ENCODE measurements at places on chromosomes 4 and X.

GRCh38 chrX:101136235-101136634 lies 38.2 kb downstream of the CENPI start:
- DNase-seq, result no peak

DNA sequence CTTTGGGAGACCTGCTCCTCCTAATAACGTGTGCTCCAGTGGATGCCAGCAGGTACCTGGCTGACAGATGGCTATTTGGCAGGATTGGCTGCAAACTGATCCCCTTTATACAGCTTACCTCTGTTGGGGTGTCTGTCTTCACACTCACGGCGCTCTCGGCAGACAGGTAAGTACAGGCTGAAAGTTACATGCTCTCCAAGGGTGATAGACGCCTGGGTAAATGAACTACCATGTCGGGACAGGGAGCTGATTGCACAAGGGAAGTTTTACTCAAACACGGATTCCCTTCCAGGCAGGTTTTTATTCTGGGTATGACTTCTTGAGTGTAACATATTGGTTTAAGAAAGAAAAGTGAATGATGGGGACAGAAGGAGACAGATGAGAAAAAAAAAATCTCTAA lies 836 bp downstream of the GRPR start:
- DNase-seq, result no peak

GRCh38 chr4:2928242-2929176 lies 34.7 kb downstream of the NOP14 start:
- no peak for DNase-seq

- peak; percentile 46 for DNase-seq
Observed at GRCh38 chrX:119685225-119686066, 7.5 kb downstream of the SEPTIN6 start.

- peak; percentile 69 for DNase-seq
Observed at GRCh38 chr4:173264684-173265185, 69.4 kb downstream of the HMGB2 start.

DNA sequence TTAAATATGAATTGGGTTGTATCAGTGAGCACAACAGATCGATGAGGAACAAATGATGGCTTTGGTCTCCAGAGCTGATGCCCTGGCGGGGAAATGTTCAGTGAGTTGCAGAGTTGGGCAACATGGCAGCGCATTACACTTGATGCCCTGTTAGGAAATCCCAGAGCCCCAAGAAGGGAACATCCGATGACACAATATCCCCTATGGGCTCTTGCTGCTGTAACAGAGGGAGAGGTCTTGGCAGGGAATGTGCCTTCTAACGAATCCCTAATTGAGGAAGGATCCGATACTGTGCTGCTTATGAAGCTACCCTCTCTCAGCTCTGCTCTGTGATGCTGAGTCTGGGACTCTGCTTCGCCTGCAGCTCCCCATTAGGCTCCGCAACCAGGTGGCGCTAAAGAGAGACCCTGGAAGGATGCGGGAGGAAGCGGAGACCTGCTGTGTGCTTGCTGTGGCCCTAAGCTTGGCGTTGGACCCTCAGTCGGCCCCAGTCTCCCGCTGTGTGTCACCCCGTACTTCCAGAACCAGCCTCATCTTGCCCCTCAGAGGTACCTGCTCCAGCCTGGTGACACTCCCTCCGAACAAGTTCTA lies 38.9 kb downstream of the PDHA1 start:
- peak; percentile 14 for DNase-seq

DNA sequence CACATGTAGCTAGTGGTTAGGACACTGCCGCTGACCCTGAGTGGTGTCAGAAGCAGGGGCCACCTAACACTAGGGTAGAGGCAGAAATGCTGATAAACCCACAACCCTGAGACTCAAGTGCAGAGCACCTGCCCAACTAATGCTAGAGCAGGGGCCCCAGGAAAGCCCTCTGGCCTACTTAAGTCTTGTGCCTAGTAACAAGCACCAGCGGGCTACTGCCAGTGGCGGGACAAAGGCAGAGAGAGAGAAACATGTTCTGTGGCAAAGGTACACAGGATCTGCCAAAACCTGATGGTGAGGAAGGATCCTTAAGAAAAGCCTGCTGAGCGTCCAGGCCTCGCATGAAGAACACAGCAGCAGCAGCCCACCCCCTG lies 172.4 kb downstream of the PRDM5 start:
- DNase-seq, result no peak

- no peak for DNase-seq
Observed at GRCh38 chr4:125961626-125962025, 646.9 kb downstream of the FAT4 start.

GRCh38 chrX:149003863-149004660 lies 501.0 kb downstream of the IDS start:
- no peak for DNase-seq

DNA sequence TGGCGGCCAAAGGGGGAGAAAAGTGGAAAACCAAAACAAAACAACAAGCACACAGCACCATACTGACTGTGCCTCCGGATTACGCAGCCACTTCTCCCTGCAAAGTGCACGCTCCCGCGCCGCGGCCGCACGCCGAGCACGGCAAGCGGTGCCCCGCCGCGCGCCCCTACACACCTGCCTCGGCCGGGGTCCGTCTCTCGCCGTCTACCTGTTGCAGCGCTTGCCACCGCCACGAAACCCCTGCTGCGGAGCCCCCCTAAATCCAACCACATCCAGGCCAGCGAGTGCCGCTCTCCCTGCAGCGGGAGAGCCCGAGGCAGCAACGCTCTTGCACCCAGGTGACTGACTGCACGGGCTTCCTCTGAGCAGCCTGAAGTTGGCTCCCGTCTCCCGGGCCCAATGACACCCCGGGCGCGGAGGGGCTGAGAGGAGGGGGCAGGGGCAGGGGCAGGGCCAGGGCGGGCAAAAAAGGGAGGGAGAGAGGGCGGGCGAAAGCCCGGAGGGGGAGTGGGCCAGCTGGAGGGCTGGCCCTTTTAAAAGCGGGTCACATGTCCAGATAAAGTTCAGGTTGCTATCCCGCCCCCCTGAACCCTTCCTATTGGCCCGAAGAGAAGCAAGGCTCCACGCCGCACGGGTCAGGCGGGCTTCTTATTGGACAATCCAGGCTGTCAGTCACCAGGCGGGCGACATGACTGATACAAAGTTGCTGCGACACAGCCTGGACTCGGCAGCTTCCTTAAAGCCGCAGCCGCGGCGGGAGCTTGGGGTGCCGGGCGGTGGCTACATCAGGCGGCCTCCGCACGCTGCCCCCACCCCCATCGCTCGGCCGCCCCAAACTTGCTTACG lies at the start of gene NR3C2:
Gene NR3C2 (minus strand): TSS at position 429 of the 846 bp plus-strand sequence.
- peak; percentile 99 for DNase-seq

DNA sequence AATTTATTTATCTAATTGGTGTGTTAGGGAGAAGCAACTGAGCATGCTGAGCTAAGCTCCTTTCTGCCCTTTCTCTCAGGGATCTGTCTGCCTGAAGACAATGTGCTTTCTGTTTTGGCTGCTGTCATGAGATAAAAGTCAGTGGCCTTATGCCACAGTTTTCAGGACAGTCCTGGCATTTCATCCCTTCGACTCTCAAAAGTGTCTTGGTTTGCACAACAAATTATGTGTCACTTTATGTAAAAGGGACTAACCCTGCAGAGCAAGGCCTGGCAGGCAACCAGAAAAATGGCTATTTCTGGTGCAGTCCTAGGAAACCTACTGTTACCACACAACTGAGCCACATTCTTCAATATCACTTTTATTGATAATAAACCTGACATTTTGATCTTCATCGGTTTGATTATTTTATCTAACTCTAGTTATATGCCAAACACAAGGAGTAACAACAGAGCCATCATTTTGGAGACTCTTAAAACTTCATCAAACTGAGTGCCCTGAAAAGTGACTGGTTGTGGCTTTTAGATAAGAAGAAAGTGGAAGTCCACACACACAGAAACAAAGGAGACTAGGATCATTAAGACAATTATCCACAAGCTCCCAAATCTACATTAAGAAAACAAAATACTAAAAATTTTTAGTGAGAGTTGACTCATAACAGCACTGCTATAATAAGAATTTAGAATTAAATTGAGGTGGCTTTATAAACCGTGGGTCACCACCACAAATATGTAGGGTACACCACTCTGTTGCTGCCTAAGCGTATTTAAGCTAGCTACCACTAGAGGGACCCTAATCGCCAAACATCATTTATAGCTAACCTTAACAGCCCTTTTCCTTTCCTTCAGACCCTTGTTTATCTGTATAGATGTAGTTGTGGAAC lies 95.9 kb upstream of the PTPN13 start:
- DNase-seq, result peak; percentile 25

DNA sequence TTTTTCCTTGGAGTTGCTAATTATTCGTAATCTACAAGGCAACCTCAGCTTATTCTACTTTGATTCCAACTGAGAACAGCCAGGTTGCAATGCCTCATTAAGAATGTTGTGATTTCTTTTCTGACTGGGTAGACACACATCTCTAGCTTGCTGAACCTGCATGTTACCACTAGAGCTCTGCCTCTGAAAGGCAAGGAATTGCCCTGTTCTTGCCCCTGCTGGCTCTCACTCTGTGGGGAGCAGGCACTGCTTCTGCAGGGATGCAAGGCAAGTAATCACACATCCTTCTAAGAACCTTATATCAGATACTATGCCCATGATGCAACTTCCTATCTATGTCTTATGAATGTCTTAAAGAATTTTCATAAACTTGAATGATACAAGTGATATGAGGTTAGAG lies 503.2 kb downstream of the PACRGL start:
- DNase-seq, result no peak

DNA sequence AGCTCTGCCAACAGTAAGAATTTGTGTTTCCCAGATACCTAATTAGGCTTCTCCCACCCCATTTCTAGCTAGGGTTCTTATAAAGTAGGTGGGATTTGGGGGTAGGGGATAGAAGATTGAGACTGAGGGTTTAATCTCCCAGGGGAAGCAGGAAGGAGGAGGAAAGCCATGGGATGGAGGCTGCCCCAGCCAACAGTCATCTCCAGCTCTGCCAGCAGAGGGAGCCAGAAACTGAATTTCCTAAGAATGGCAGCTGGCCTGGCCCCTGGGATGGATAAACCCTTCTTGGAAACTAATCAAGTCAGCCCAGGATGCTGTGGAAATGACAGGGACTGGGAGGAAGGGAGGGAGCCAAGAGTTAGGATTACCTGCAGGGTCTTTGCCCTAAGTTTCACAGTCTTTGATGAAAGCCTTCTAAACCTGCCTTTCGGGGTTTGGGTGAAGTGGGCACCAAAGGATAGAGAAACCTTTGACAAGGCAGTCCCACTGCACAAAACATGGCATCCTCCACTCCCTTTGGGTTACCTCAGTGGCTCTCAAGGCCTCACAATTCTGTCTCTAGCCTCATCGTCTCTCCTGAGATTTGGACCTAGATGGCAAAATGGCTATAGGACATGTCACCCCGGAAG lies 6.7 kb upstream of the ERCC6L start:
- DNase-seq, result no peak

DNA sequence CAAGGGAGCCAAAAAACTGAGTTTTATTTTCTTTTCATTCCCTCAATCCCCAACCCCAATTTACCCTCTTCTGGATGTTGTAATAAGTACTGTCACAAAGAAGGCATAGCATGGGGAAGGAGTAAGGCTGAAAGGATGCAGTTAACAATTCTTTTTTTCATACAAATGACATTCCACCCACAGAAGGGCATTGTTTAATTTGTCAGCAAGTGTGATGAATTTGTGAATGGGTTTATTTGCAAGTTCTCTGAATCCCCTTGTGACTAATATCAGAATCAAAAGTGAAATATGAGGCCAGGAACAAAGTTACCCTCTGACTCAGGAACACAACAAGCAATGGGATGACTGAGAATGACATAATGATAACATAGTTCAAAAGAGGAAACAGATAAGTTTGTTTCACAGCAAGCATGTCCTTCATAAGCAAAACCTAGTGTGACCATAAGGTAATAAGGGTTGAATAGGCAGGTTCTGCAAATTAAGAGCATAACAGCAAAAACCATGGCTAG lies 2.1 kb downstream of the GEMIN8 start:
- no peak for DNase-seq

- DNase-seq, result peak; percentile 48
Observed at GRCh38 chr4:139530833-139531427, 25.1 kb downstream of the SETD7 start.

DNA sequence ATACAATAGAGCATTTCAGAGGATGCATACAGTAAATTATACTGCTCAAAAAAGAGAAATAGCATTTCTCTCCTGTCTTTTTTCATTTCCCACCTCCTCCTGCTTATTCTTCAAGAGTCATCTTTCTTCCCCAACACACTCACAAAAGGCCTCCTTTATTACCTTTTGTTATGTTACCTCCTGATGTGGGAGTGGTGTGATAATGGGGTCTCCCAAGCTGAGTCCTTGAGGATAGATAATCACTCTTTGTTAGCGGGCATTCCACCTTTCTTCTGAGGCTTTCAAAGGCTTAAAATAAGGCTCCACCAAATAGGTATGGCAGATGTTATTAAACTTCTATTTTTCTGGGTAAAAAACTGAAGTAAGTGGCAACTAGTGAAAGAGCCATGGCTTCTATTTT lies 159.8 kb downstream of the CPEB2 start:
- no peak for DNase-seq

DNA sequence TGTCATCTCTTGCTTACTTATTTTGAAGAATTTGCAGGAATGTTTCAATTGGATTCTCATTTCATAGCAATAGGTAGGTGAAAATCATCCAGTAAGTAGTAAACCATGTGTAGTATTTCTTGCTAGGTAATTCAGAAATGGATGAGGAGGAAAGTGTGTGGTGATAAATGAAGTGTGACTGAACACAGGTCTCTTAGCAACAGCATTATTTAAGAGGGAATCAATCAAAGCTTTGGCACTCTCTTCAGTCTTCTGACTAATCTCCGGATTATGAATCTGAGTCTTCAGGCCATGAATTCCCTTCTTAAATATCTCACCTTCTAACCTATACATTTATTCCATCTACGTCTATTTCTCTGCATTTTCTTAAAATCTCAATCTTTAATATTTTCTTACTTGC lies 55.8 kb upstream of the ARHGAP24 start:
- no peak for DNase-seq

DNA sequence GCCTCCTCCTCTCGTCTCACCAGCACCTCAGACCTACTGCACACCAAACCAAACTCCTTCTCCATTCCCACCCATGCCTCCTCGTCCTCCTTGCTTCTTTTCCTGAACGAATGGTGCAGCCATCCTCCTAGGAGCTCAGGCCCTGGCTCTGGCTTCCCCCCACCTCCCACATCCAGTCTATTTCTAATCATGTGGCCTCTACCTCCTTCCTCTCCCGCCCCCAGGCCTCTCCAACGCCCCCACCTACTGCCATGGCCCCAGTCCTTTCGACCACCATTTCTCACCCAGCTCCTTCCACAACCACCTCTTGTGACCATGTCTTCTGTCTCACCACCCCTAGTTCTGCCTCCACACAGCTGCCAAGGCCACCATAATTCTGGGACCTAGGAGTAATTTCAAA lies 127.1 kb downstream of the PJA1 start:
- no peak for DNase-seq

GRCh38 chr4:140653718-140654494 lies 85.1 kb upstream of the UCP1 start:
- no peak for DNase-seq

DNA sequence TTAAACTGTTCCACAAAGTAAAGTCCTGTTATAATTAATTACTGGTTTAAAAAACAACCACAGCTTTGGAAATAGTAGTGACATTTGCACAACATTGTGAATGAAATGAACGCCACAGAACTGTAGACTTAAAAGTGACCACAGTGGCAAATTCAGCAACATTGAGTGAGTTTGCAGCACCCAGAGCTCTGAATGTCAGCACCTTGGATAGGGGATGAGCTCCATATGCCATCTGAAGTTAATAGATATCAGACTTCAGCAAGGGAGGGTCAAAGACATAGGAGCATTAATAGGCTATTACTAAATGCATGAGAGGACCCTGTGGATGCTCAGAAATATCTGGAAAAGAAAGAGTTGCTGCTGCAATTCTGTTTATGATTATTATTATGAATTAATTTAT lies 55.3 kb upstream of the KCNIP4 start:
- DNase-seq, result no peak

GRCh38 chr4:185210102-185210981 lies 944 bp downstream of the SNX25 start:
- DNase-seq, result peak; percentile 21

All from naive thymus-derived CD4-positive, alpha-beta T cell (primary cell).